ENCODE measurements at places on chromosomes 16 and 17.
A peak's percentile ranks its signal among the peaks of the same experiment; 100 is the strongest.

GRCh38 chr16:59204589-59204988 is 470.5 kb upstream of the GOT2 start:
- DNase-seq, result no peak

DNA sequence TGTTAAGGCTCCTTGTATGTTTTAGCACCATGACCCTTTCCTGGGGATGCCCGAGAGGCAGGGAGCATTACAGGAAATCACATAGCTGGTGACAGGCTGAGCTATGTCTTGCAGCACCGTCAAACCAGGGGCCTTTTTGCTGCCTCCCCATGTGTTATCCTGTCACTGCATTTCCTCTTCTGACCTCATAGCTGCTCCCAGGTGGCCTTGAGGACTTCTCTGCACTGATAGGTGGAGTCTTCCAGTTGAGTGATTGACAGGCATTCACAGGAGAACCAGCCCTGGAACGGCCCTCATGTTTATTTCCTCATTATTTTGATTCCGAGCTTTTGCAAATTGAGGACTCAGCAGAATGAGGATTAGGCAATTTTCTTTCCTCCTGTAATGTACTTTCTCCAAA is 349.6 kb downstream of the HAPSTR1 start:
- no peak for DNase-seq

DNA sequence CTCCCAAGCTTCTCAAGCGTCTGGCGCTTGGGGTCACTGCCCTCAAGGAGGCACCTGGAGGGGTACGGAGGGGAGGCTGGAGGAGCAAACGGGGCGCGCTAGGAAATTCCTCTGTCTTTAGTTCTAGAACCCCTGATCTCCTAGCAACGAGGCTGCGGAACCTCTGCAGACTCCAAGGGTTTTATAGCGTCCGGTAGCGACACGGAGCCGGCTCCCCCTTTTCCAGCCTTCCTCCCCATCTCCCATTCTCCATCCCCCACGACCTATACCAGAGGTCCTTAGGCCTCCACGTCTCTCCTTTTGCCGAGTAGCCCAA is 601 bp upstream of the CDIPT start:
- no peak for DNase-seq

DNA sequence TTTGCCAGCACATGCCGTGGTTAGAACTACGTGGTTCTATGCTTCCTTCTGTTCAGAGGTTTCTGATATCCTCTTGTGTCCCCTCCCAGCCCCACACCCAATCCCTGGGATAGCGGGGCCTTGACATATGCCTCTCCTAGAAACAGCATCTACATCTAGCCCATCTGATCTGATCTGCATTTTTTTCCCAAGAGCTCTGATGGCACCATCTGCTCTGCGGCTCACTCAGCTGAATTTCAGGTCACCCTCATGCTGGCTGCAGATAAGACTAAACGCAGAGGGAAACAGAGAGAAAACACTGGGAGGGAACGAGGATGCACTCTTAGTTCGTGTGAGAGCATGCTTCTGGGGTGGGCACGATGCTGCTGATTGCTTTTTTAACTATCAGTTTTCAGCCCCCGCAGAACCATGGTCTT is 10.7 kb downstream of the WIPI1 start:
- DNase-seq, result no peak

DNA sequence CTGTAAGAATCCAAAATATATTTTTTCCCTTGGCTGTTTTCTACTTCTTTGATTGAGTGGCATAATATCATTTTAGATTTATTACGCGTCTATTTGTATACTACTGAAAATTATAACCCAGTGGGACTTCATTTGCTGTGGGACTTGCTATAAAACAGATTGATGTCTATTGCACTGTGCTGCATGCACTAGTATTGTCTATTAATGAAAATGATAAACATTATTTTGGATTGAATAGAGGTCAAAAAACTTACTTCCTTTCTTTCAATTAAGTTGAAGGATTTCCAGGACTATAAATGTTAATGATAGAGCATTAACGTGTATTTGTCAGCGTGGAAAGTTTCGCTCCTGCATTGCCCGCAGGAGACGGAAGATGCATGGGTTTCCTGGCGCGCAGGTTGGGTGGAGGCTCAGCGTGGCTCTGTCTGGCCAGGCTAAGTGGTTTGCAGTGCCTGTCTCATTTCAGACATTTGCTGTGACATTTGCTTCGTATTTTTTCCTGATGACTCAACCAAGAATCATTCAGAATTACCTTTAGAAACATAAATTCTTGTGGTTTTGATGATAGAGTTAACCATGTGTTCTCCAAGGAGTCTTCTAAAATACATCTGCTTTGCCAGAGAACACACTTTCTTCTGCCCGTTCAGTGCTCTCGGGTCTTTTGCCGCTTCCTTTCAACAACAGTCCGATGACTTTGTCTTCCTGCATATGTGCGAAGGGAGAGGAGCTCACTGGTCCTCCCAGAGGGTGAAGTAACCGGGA is 216.7 kb downstream of the RPTOR start:
- DNase-seq, result no peak

- no peak for DNase-seq
Observed at GRCh38 chr17:4648741-4649140, 7.3 kb upstream of the ALOX15 start.

GRCh38 chr16:70767377-70768202 is 33.4 kb downstream of the VAC14 start:
- DNase-seq, result no peak

GRCh38 chr16:72853575-72854266 is 194.2 kb downstream of the ZFHX3 start:
- DNase-seq, result no peak

- DNase-seq, result no peak
Observed at GRCh38 chr16:13099822-13100221, 198.4 kb downstream of the SHISA9 start.

- DNase-seq, result peak; percentile 49
Observed at GRCh38 chr17:29390851-29391631, 878 bp downstream of the TAOK1 start.

- DNase-seq, result peak; percentile 50
Observed at GRCh38 chr17:164303-165235, 16.9 kb downstream of the DOC2B start.

GRCh38 chr16:85005285-85006069 is 5.9 kb downstream of the ZDHHC7 start:
- DNase-seq, result peak; percentile 43

DNA sequence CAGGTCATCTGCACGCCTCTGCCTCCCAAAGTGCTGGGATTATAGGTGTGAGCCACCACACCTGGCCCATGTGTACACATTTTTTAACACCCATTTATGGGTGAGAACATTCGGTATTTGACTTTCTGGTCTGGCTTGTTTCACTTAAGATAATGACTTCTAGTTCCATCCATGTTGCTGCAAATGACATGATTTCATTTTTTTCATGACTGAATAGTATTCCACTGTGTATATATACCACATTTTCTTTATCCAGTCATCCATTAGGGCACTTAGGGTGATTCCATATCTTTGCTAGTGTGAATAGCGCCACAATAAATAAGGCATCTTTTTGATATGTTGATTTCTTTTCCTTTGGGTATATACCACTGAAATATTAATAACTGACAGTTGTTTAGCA is 5.6 kb downstream of the ALOX12B start:
- DNase-seq, result no peak

GRCh38 chr16:28823291-28823872 is 583 bp downstream of the ATXN2L start:
- no peak for DNase-seq

GRCh38 chr17:74386386-74386785 is 19.1 kb downstream of the GPR142 start:
- DNase-seq, result no peak

DNA sequence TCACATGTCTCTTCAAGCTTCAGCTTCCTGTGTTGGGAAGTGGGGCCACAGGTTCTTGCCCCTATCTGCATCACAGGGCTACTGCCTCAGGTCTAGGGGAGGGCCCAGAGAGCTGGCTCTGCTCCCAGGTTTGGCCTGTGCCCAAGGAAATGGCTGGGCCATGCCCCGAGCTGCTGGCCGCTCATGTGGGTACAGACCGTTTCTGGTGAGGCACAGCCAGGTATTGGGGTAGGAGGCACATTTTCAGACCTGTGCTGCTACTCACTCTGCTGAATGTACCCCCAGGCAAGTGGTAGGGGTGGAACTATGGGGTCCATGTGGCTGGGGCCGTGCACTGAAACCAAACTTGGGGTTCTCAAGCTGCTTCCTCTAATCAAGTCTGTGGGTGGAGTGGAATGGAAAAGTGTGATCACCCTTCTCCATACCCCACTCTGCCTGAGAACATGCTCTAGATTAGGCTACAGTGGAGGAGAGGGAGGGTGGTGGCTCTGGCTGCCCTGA is 4.6 kb downstream of the GAS2L2 start:
- DNase-seq, result no peak

GRCh38 chr16:19926449-19927390 is 42.1 kb upstream of the GPRC5B start:
- DNase-seq, result peak; percentile 29

DNA sequence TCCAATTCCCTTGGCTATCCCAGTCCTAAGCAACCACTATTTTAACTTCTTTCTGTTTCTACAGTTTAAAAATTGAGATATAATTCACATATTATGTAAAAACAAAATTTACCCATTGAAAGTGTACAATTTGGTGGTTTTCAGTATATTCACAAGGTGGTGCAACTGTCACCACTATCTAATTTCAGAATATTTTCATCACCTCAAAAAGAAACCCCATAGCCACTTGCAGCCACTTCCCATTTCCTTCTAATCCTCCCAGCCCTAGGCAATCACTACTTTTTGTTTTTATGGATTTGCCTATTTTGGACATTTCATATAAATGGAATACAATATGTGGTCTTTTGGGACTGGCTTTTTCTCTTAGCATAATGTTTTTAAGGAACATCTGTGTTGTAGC is 36.1 kb upstream of the NACA2 start:
- DNase-seq, result no peak

GRCh38 chr16:70664325-70665112 is 18.2 kb downstream of the IL34 start:
- DNase-seq, result no peak

- DNase-seq, result no peak
Observed at GRCh38 chr17:37447641-37448040, 41.0 kb downstream of the TADA2A start.

GRCh38 chr17:50311112-50311460 is 34.8 kb upstream of the XYLT2 start:
- no peak for DNase-seq

DNA sequence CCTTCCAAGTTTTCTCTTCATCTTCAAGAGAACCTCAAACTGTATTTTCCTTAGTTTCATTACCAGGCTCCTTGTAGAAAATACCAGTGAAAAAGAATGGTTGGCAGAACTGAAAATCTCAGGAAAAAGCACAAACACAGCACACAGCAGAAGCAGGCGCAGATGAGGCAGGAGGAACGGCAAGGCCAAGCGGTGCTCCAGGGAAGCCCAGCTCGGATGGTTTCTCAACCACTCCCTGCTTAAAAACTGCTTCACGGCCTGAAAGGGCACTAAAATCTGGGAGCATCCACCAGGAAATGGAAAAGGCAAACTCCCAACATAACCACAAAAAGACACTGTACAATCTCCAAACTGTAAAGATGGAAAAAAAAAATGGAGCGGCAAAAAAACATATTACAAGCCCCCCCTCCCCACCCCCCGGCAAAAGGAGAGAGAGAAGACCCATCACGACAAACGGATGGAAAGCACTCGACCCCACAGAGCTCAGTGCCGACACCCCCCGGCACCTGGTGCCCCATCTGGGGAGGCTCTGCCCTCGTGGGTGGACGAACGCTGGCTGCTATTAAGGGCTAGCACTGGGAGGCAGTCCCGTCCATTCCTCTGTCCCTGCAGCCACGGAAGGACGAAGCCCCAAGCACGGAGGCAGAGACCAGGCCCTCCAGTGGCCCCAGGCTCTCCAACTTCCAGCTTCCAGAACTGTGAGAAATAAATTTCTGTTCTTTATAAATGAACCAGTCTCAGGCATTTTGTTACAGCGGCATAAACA is 127.5 kb downstream of the ZNF778 start:
- DNase-seq, result no peak

GRCh38 chr17:27904534-27905446 is 11.6 kb upstream of the LYRM9 start:
- no peak for DNase-seq

DNA sequence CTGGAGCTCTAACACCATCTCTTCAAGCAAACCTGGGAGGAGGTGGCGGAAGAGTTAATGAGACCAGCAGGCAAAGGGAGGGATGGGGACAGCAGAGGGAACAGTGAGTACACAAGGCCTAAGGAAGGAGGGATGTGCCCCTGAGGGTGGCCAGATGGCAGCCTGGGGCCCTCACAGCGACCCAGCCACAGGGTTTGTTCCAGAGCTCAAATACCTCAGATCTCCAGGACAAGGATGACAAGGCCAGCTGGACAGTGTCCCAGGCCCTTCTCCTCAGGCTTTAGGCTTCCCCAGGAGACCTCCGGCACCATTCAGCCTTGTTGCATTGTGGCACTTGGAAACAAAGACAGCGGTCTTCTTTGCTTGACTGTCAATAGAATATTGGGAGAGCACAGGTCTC is 14.9 kb downstream of the CDIP1 start:
- no peak for DNase-seq

DNA sequence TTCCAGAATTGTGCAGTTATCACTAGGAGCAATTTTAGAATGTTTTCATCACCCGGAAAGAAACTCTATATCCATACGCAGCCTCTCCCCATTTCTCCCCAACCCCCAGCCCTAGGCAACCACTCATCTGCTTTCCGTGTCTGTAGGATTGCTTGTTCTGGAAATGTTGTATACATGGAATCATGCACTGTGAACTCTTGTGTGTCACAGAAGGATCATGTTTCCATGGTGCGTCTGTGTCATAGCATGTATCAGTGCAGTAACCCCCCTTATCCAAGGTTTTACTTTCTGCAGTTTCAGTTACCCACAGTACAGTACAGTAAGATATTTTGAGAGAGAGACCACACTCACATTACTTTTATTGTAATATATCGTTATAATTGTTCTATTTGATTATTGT is 299.4 kb downstream of the CPPED1 start:
- no peak for DNase-seq

DNA sequence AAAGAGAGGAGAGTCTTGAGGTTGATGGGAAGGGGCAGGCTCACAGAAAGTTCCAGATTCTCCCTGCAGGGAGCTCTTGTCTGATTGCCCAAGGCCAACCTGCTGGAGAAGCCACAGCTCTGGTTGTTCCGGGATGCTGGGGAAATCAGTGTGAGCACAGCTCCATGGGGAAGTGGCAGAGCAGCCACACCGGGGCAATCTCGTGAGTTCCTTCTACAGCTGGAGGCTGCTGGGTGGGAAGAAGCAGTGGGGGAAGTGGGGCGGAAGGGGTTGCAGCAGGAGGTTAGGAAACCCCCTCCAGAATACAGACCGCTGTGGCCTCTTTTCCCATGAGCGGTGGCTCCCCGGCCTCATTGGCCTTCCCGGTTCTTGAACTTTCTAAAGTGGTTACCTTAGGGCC is 34.0 kb downstream of the KIAA0513 start:
- no peak for DNase-seq

GRCh38 chr17:64785011-64785421 is 122.9 kb upstream of the SMURF2 start:
- DNase-seq, result no peak

Measured in SK-MEL-5 (cell line).